GM03348 (cell line): ENCODE measurements at places on chromosomes 4 and X.

- DNase-seq = peak; percentile 52
These were observed 136.4 kb downstream of the MAPK10 start for GRCh38 chr4:86223472-86223871.

GRCh38 chr4:5709207-5709575, 832 bp upstream of the EVC2 start:
- DNase-seq = no peak

DNA sequence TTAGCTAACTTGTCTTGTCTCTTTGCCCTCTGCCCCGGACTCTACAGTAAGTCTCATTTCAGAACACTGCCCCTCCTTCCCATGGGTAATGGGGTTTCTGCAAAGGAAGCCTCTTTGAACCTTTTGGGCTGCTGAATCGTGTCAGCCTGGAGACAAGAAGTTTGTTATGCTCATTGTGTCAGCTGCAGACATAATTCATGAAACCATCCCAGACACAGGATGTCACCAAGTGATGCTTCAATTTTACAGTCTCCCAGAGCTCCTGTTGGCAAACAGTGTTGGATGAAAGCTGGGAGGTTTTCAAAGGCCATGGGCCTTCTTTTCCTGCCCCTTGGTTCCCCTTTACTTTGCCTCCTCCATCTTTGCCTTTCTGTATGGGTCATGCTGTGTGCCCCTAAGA, 223.1 kb upstream of the TAPT1 start:
- DNase-seq = no peak

GRCh38 chrX:115266300-115266699, 23.2 kb upstream of the LUZP4 start:
- no peak for DNase-seq

GRCh38 chr4:59387759-59388758, 1812.1 kb upstream of the ADGRL3 start:
- no peak for DNase-seq

DNA sequence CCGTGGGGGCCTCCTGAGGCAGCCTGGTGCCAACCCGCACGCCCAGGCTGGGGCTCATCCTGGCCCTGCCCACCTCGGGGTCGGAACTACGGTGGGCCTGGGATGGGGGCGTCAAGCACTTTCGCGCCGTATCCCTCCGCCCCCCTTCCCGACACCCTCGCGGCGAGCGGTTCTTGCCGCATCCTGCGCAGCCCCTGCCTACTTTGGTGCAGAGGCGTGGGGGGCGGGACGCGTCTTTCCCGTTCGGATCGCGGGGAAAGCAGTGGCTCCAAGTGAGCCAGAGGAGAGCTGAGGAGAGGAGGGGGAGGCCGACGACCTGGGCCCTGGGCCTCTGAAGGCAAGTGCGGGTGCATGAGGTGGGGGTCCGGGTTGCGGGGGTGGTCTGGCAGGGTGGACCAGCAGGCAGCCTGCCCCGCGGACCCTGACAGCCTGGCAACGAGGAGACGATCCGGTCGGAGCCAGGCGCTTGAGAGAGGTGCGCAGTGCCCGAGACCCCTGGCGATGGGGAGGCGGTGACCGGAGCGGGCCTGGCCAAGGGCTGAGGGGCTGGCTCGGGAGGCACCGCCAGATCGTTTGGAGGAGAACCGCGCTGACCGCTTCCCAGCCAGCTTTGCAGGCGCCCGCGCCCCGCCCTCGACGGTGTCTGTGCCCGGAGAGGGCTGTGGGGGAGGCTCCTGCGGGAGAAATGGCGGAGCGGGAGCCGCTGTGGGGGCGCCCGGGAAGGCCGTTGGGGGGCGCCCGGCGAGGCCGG, at the start of gene GPRASP2:
TSS of gene GPRASP2 (plus strand) at position 233 of the 751 bp plus-strand sequence. CDS start 2,422 bp downstream, outside the sequence.
- DNase-seq = peak; percentile 52

DNA sequence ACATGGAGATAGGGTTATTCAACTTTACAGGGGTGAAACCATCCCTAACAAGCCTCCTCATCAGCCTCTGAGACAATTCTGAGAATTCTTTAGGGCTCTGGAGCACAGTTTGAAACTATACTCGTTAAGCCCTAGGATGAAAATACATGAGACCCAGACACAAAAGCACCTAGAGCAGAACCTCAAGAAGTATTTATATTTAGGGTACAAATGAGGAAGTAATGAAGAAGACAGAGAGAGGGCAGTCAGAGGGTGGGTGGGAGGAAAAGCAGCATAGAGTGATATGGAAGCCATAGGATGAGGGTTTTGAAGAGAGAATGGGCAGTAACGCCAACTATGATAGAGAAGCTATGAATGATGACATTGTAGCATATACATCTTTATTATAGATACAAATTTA, 250.3 kb downstream of the DCLK2 start:
- DNase-seq = no peak

DNA sequence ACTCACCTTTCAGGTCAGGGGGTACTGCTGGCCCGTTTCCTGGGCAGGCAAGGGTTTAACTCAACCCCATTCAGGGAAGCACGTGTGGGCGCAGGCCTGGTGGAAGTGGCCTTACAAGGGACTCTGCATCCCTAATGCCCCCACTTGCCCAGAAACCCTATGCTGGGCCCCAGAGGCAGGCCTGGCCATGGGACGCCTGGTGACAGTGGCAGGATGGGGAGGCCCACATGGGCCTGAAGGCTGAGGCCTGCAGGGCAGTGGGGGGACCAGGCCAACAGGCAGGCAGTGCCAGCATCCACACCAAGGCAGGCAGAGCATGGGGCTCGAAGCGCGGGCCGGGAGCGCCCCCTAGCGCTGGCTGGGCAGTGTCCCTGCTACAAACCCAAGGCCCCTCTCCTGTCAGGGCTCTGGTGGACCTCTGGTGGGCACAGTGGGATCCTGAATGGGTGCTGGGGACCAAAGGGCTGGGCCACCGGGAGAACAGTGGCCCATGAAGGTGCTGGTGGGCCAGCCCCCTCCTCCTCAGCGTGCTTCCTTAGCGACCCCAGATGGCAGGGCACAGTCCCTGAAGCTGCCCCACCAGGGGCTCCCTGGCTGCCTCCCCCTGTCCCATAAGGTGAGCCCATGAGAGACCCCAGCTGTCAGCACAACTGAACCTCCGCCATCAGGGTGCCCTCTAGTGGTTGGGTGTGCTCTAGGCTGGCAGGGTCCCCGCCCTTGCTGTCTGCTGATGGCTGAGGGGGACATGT, 16.8 kb downstream of the FGFR3 start:
- DNase-seq = peak; percentile 91

GRCh38 chrX:9429767-9430166, 35.1 kb upstream of the TBL1X start:
- no peak for DNase-seq

DNA sequence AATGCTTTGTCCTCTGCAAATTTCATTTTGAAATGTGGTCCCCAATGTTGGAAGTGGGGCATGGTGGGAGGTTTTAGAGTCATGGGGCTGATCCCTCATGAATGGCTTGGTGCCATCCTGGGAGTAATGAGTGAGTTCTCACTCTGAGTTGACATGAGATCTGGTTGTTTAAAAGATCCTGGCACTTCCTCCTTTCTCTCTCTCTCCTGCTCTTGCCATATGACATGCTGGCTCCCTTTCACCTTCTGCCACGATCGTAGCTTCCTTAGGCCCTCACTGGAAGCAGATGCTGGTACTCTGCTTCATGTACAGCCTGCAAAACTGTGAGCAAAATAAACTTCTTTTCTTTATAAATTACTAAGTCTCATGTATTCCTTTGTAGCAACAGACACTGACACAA, 262.0 kb downstream of the IL15 start:
- no peak for DNase-seq
